ENCODE measurements at places on chromosomes 4 and X.

DNA sequence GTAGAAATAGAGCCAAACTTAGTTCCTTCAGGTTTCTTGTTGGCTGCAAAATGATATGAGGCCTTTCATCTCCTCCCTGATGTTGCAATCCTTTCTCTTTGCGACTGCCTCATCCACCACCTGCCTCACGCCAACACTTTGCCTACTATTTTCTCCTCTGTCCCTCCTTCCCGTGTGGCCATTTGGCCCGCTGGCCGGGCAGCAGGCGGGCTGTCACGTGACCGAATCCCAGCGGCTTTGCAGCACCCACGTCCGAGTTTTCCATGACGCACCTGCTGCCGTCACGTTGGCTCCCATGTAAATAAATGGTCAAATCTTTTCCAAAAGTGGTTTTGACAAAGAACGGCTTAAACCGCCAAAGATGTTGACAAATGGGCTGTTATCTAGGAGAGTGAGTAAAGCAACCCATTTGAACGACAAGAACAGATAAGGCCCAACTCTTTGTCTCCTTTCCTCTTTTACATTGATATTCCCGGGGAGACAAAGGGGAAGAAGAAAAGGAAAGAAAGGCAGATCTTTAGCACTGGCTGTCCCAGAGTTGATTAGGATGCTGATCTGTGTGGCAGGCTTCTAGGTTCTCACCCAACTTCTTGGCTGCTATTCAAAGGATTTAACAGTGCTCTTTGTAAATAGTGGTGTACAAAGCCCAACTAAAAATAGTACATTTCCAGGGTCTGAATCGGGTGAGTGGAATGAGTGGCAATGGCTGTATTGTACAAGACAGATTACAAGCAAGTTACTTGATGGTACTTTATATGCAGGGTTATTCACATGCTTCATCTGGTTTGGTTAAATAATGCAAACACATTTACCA lies 174.2 kb upstream of the JADE1 start:
- DNase-seq, result no peak

GRCh38 chr4:122968227-122968812 lies 45.9 kb upstream of the NUDT6 start:
- no peak for DNase-seq

DNA sequence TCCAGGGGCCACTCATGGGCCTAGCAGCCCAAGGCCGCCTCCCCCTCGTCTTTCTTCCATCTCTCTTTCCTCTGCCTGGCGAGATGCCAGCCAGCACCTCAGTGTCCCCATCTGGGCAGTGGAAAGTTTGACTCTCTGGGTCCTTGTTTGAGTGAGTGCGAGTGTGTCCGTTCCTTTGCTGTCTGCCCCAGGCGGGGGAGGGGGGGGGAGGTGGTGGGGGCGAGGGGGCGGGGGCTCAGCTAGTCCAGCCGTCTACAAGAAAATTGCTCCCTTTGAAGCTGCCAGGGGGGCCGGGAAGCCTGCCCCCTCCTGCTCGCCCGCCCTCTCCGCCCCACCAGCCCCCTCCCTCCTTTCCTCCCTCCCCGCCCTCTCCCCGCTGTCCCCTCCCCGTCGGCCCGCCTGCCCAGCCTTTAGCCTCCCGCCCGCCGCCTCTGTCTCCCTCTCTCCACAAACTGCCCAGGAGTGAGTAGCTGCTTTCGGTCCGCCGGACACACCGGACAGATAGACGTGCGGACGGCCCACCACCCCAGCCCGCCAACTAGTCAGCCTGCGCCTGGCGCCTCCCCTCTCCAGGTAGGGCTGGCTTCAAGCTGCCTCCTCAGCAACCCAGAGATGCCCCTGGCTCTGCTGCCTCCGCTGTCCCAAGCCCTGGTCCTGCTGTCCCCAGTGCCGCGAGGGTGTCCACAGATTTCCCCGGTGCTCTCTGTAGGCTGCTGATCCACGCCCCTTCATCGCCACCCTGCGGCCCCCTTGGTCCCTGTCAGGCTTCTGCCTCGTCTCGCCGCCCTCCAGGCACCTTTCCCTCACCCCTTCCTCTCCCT lies at the start of gene BGN:
BGN (plus strand) TSS at position 440 of the 821 bp plus-strand sequence. CDS start 9,652 bp downstream, outside the sequence.
- no peak for DNase-seq

DNA sequence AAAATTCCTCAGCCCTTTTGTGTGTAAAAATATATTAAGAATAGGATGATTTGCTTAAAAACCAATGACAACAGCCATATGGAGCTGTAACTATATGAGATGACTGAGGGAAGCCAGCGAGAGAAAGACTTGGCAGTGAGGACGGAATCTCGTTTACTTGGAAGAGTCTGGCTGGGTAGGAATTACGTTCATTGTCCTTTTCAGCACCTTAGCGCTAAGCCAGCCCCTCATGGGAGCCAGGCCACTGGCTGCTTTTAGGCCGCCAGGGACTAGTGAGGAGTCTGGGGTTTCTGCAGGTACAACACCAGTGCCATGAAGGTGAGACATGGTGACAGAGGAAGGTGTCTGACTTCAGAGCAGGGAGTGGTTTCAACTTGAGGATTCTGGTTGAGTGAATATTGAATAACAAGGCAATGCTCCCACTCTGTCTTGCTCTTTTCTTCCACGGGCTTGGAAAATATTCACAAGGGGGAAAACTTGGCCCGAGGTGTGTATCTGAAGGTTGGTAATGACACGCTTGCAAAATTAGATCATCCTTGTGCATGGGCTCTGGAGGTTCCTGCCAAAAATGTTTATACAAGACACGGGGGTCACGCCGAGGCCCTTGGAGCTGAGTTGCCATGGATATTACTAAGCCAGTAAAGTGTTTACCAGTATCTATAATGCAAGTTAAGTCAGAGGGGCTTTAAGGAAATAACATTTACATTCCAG lies 17.4 kb downstream of the KLF3 start:
- no peak for DNase-seq

DNA sequence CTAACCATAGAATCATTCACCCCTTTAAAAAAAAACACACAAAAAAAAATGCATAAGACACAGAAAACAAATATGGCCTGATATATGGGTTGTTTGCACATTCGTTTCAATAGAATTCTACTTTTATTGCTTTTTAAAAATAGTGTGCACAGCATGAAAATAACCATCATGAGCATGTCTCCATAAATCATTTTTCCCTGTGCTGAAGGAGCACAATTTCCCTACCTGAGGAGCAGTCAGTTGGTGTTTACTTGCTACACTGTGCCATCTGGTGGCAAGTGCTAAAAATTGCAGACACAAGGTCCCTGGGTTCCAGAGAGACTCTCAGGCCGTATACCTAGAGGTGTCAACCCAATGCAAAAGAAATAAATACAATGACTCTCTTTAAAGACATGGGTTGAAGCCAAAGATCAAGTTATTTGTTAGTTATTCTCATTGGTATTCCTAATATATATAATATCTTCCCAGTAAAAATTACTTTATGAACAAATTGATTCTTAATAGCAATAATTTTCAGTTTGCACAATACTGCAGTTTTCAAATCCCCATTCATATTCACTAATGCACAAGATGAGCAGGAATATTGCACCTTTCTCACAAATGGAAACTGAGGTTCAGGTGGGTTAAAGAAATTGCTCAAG lies 551.4 kb downstream of the IQCM start:
- DNase-seq, result no peak

- no peak for DNase-seq
These were observed 6.3 kb downstream of the SLC25A4 start for GRCh38 chr4:185149392-185149791.

DNA sequence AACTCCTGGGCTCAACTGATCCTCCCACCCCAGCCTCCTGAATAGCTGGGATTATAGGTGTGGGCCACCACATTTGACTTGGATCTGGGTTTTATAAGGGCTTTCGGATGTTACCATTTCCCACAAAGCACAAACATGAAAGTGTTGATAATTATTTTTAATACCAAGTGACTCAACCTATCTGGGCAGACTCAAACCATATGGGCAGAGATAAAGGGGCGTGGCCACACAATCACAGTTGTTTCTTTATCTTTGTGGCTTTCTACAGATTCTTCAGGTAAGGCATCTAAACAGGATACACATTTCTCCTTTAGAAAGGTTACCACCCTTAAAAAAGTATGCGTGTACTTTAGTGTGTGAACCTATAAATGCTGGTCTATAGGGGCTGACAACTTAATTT lies 122.5 kb downstream of the ZNF827 start:
- no peak for DNase-seq

- DNase-seq, result no peak
These were observed 14.6 kb upstream of the KIAA0232 start for GRCh38 chr4:6767748-6768538.

- no peak for DNase-seq
These were observed 17.5 kb downstream of the GATB start for GRCh38 chr4:151743128-151743854.

GRCh38 chrX:13266641-13267345 lies 53.1 kb downstream of the ATXN3L start:
- no peak for DNase-seq

- no peak for DNase-seq
These were observed 50.0 kb downstream of the ATOH1 start for GRCh38 chr4:93878566-93878965.

DNA sequence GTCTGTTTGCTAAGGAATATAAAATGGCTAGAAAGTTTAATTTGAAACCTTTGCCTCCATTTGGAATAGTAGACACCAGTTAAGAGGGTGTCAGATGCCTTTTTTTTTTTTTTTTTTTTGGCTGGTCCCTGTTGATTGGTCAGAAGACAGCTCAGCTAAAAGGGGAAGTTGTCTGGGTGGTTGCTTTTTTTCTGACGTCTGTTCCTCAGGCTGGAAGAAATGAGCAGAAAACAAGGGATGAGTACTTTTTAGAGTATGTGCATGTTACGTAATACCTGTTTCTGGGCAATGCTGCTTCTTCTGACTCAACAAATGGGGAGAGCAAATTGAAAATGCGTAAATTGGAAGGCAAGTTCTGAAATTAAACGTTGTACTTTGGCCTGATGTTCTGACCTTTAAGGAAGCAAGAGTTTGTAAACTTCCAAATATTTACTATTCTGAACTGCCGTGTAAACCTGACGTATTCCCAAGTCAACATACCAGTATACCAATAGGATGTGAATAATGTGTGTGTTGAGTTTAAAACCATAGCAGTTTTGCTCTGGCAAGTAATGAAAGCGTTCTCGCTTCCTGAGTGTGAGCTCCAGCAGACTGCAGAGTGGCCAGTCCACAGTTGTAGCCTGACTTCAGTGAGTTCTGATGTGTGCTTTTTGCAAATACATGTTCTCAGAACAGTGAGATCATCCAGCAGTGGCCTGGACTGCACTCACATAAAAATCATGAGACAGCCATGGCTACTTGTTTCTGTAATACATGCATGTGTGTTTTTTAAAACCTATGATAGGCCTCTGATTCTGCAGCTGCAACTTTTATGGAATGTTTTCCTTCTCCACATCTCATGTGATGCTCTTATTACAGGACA lies 1.7 kb downstream of the SAT1 start:
- DNase-seq, result no peak

Data from stimulated activated CD8-positive, alpha-beta memory T cell treated with anti-CD3 and anti-CD28 coated beads, Interleukin-4, amount 100 ng/mL, for 4 hours (primary cell).